ENCODE measurements at places on chromosomes 7 and 10.

DNA sequence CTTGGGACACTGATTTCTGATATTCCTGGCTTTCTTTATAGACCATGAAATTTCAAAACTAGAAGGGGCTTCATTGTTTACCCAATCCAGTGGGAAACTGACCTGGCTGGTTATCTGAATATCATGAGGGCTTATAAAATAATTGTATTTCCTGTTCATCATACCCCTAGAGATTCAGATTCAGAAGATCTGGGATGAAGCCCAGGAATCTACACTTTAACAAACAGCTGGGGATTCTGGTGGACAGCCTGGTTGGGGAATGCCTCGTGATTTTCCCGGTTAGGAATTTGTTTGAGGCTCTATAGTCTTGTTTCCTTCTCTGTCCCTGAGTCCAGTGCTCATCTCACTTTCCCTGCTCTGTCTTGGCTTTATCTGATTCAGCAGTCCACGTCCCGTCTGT lies 110.3 kb downstream of the ADRA2A start:
- DNase-seq, result no peak

DNA sequence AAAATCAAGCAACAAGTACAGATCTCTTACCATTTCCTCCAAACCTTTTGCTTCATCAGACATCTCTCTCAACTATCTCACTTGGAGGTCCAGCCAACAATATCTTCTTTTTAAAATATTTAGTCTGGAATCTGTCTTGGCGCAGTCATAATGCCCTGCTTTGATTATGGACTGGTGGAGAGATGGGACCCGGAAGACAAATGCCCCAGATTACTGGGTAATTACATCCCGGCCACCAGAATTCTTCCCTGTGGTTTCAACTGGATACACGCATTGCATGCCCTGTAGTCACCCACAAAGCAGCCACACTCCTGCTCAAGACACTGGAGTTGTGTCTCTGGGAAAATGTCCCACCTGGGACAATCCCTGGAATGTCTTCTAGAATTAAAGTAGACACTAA lies 65.5 kb downstream of the BPGM start:
- no peak for DNase-seq

DNA sequence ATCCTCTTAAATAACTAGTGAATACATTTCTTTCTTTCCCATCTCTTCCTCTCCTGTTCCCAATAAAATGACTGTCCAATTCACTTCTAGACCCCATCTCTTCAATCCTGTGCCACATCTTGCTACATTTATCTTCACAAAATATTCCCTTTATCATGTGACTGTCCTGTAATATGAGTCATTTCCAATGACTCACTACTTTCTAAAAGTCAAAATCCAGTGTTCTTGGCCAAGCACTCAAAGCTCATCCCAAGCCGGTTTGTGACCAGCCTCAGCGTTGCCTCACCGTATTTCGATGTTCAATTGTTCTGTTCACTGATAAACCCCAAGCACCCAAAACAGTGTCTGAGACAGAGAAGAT lies 104.7 kb downstream of the PARD3 start:
- no peak for DNase-seq

- peak; percentile 21 for DNase-seq
Observed at GRCh38 chr10:98097616-98098015, 36.8 kb upstream of the R3HCC1L start.

- DNase-seq, result no peak
Observed at GRCh38 chr10:69125554-69125953, 1.6 kb downstream of the VPS26A start.

GRCh38 chr7:99784007-99784406 lies at the start of gene CYP3A4:
TSS of gene CYP3A4 (minus strand) at chr7:99784184. CDS start at chr7:99784081, 103 bp downstream.
- no peak for DNase-seq

GRCh38 chr7:72704894-72705293 lies 123.1 kb downstream of the TYW1B start:
- no peak for DNase-seq

Data from NCI-H187 treated with DMSO at 0.1 percent for 48 hours (cell line).